Hematopoietic multipotent progenitor cell treated with erythropoietin and hydrocortisone succinate and interleukin-3 and kit ligand, for 8 days (in vitro differentiated cells): ENCODE measurements at places on chromosomes 11 and 22.

GRCh38 chr22:27588268-27588667, 213.3 kb downstream of the MN1 start:
- no peak for DNase-seq

GRCh38 chr11:118245936-118246562, 6.1 kb downstream of the MPZL3 start:
- no peak for DNase-seq

- DNase-seq, result no peak
Measured at GRCh38 chr11:119218141-119218878, 12.2 kb downstream of the CBL start.

GRCh38 chr11:112470355-112470754, 209.7 kb upstream of the PLET1 start:
- no peak for DNase-seq

GRCh38 chr11:111520560-111520959, 6.0 kb downstream of the HOATZ start:
- no peak for DNase-seq

GRCh38 chr11:112004389-112004788, 20.8 kb upstream of the DLAT start:
- peak; percentile 48 for DNase-seq

- DNase-seq, result no peak
Measured at GRCh38 chr22:34534101-34534500, 531.9 kb upstream of the ISX start.

- DNase-seq, result no peak
Measured at GRCh38 chr11:720642-721246, 14.7 kb downstream of the EPS8L2 start.
